ENCODE measurements at places on chromosomes 5 and 9. TPM values are rescaled to one million over a fixed set of nuclear protein-coding genes. Genes with fewer than 3 reads are reported as not detected.

DNA sequence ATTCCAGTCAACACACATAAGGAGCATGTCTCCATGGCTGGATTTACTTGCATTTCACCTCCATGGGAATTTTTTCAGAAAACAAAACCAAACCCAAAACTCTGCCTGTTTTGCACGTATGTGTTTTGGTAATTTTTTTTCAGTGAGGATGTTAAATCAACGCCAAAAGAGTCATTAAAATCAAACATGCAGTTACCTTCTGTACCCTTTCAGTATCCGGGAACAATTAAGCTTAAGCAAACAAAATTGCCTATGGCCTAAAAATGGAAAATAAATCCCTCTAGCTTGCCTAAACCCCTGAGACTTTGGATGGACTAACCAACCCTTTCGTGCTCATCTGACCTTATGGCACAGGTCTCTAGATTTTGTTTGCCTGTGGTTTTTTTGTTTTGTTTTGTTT, 209.2 kb upstream of the KLF4 start:
- no peak for DNase-seq

- no peak for DNase-seq
Observed at GRCh38 chr9:68505681-68506409, 34.8 kb downstream of the TMEM252 start.

- peak; percentile 78 for DNase-seq
Observed at GRCh38 chr9:114930056-114930812, at the start of gene TNFSF8. Gene TNFSF8 (minus strand): TSS chr9:114930591. CDS start chr9:114930303, 288 bp downstream.

- no peak for DNase-seq
Observed at GRCh38 chr5:150429410-150429873, 16.7 kb upstream of the CD74 start.

Gene SPINK5
- not detected for total RNA-seq

Measured in activated naive CD8-positive, alpha-beta T cell treated with anti-CD3 and anti-CD28 coated beads, Interleukin-2, amount 10 ng/mL, durations not matched to agents 7 days and 5 days (primary cell).